ENCODE measurements at places on chromosomes 12 and 14.

- DNase-seq: no peak
These were observed 32.6 kb downstream of the TRHDE start for GRCh38 chr12:72304751-72305150.

DNA sequence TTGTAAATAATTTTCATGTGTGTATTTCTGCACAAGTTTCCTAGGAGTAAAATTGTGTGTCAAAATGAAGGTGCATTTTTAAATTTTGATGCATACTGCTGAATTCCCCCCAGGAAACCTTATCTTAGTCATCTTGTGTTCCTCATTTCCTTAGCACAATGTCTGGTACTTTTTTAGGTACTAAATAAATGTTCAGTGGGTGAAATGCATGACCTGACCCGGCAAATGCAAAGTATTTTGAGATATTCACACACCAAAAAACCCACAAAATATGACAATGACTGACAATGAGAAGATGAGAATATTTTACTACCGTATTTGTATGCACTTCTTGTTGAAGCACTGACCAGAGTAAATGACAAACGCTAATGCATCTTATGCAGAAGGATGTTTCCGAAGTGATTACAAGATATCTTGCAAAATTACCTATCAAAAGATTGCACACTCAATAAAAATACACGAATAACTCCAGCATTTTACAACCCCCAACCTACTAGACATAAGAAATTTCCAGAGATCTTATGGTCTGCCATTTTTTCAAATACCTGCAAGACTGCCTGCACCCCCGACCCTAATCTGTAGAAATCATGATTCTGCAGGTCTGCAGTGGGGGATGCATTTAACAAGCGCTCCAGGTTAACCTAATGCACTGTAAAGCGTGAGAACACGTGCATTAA is 895 bp upstream of the PRKAB1 start:
- DNase-seq: no peak

DNA sequence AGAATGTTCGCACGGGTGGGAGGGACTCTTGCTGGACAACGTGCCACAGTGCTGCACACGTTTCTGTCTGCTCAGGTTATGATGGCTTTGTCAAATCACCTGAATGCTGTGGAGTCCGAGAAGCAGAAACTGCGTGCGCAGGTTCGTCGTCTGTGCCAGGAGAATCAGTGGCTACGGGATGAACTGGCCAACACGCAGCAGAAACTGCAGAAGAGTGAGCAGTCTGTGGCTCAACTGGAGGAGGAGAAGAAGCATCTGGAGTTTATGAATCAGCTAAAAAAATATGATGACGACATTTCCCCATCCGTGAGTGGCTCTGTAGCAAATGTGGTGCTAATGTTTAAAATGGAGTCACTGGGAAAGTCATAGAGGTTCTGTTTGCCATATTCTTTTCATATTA is 28.5 kb downstream of the KLC1 start:
- no peak for DNase-seq

DNA sequence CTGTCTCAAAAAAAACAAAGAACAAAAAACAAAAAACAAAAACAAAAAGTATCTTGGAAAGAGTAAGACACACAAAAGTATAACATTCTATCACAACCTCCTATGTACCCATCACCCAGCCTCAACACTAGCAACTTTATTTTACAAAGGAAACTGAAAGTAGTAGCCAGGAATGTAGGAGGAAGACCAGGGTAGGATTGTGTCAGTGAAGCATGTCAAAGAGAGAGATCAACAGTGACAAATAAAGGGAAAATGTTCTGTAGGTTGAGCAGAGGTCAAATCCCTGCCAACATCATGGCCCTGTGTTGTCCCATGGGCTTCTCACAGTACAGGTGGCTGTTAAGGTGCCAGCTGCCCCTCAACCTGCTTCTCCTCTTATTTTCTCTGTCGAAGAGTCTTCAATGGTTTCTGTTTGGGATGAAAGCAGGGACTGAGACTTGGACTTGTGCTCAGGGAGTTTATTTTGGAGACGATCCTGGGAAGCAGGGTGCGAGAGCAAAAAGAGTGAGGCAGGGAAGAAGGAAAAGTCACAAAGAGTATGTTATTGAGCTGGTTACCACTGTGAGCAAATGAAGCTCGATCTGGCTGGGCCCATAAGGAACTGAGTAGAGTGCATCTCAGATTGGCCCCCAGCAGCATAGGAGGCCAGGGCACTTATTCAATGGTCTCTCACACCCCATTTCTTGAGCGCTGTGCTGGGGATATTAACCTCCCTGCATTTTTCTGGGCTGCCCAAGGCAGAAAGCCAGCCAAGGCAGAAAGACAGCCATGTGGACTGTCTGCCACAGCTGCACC is 29.4 kb upstream of the CTDSP2 start:
- no peak for DNase-seq

GRCh38 chr14:66131111-66131510 is 355.1 kb upstream of the CCDC196 start:
- DNase-seq: no peak

GRCh38 chr14:95191445-95192199 is 34.3 kb upstream of the DICER1 start:
- no peak for DNase-seq

- no peak for DNase-seq
These were observed 290.7 kb upstream of the PDE3A start for GRCh38 chr12:20077618-20078017.

DNA sequence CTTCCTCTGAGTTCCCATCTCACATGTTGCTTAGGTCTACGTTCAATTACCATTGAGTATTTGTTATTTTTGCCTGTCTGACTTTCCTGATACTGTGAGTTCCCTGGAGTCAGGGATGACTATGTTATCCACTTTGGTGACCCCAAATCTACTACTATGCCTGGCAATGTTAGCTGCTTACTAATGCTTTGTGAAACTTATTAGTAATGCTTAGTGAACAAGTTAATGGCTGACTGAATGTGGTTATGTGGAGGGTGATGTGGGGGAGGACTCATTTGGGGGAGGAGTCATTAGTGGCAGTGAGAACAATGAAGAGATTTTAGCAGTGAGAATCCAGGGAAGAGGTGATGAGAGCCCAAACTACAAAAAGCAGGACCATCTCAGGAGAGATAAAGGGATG is 121.6 kb downstream of the KTN1 start:
- DNase-seq: no peak

GRCh38 chr12:70627677-70628076 is 9.6 kb downstream of the PTPRB start:
- no peak for DNase-seq

GRCh38 chr12:4905316-4905715 is 4.4 kb upstream of the KCNA1 start:
- no peak for DNase-seq

DNA sequence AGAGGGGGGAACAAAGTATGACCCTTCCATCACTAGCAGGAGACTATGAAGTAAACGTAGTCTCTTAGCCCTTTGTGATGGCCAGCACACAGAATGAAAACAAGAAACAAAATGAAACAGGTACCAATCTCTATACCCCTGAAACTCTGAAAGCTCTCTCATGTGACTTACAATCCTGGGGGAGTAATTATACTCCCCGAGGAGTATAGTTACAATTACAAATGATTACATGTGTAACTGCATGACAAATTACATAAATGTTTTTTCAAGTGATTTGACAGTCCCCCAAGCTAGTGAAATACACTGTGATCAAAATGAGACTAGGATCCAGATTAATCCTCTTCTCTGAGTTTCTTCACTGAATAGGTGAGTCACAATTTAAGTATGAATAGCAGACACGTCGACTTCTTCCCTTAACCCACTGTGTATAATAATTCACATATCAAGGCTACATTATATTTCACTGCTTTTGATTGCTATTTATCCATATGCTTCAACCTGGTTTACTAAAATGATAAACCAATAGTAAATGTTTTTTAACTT is 74.0 kb downstream of the SPTSSA start:
- no peak for DNase-seq

GRCh38 chr14:89366864-89367778 is 49.9 kb downstream of the FOXN3 start:
- no peak for DNase-seq

- DNase-seq: no peak
These were observed 119.1 kb upstream of the ATXN7L3B start for GRCh38 chr12:74418573-74418972.

DNA sequence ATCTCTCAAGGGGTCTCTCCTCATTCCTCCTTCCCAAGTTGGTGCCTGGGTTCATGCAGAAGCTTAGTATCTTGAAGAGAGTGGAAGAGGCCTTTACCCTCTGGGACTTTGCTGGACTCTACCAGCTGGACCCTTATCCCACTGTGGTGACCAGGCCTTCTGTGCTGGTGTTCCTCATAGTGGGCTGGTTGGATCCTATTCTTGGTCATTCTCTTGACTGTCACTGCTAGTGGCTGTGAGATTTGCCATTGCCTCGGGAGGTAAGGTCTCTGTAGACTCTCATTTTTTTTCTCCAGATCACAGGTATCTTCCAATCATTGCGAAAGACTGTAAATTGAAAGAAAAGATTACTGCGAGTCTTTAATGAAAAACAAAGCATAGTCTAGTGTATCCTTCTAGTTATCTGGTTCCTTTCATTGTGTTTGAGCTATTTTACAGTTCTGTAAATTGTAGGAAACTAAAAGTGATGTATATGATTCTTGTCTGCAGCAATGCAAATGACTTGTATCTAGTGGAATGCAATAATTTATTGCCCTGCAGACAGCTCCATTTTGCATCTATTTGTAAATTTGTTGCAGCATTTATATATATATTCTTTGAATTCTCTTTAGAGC is 217.9 kb downstream of the AEBP2 start:
- DNase-seq: no peak

GRCh38 chr12:12791756-12792369 is 6.4 kb downstream of the APOLD1 start:
- peak; percentile 57 for DNase-seq

- DNase-seq: no peak
These were observed 133.3 kb downstream of the TBX5 start for GRCh38 chr12:114272605-114273004.

GRCh38 chr12:46590991-46591703 is 218.6 kb upstream of the SLC38A2 start:
- no peak for DNase-seq

- peak; percentile 82 for DNase-seq
These were observed at the start of gene TMEM63C for GRCh38 chr14:77181603-77182437. TMEM63C (plus strand) TSS chr14:77181798; CDS start chr14:77218814, 37,016 bp downstream.

- no peak for DNase-seq
These were observed 9.5 kb upstream of the BDKRB1 start for GRCh38 chr14:96246539-96246847.

DNA sequence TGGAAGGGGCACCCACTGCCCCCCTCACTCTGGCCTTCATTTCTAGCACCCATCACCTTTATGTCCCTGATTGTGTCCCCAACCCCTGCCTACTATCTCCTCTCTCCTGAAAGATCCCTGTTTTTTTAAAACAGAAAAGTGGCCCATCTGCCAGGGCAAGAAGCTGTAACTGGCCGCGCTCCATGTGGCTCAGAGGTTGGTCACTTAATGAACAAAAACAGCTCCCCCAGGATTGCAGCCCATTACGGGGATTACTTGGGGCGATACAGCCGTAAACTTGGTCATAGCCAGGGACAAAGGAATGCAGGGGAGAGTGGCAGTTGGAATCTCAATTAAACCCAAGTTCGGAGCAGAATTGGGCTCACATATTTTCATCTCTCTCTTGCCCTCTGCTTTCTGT is 34.8 kb upstream of the VSX2 start:
- no peak for DNase-seq

- DNase-seq: no peak
These were observed 4.5 kb downstream of the FICD start for GRCh38 chr12:108519558-108519957.

DNA sequence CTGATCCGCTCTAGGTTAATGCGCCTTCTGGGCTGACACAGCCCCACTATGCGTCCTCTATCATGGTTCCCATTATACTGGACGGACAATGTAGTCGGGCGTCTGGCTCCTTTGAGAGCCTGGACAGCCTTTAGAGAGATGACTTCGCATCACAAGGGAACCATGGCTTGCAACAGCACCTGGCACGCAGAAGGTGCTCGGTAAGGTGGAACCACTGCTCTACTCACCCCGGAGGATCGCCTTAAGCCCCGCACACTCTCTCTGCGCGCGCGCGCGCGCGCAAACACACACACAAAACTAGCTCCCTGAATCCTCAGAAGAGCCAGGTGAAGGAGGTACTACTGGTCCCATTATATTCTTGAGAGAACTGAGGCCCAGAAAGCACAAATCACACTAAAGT is 7.1 kb downstream of the MAP3K12 start:
- DNase-seq: no peak

GRCh38 chr12:105076098-105076497 is 8.2 kb downstream of the ALDH1L2 start:
- no peak for DNase-seq

DNA sequence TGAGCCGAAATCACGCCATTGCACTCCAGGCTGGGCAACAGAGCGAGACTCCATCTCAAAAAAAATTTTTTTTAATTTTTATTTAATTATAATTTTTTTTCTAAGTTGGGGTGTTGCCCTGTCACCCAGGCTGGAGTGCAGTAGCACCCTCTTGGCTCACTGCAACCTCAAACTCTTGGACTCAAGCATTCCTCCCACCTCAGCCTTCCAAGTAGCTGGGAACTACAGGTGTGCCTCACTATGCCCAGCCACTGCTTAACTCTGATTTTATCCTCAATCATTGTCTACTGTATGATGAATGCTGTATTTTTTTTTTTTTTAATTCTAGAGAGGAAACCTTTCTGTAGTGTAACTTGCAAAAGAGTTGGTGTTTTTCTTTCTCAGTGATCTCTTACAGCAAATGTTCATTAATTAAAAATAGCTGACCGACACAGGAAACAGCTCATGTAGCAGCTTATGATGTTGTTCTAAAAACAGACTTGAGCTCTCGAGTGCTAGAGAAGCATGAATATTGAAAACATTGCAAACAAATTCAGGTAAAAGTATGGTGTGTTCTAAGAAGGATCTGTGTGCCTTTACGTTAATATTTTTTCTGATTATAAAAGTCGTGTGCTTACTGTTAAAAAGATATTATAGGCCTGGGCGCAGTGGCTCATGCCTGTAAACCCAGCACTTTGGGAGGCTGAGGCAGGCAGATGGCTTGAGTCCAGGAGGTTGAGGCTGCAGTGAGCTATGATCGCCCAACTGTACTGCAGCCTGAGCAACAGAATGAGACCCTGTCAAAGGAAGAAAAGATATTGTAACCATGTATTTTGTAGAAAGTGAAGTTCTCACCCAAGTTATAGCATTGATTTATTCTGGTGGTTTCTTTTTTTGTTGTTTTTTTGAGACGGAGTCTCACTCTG is 68.9 kb downstream of the FGD4 start:
- DNase-seq: no peak

GRCh38 chr12:62725781-62726180 is 209.2 kb downstream of the PPM1H start:
- no peak for DNase-seq

DNA sequence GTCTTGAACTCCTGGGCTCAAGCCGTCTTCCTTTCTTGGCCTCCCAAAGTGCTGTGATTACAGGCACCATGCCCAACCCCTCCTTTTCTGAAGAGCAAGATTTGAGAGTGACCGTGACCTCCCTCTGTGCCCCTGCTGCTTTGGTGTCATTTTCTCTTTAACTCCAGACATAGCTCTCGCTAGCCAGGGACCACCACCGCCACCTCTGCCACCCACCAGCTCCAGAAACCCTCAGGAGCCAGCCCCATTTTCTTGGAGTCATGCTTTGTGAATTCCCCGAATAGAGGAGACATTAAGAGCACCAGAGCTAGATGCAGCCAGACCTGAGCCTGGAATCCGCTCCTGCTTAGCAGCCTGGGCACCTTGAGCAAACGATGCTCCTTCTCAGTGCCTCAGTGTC is 18.2 kb downstream of the SDSL start:
- DNase-seq: no peak
